ENCODE measurements at places on chromosomes 11 and 22. TPM values are rescaled to one million over a fixed set of nuclear protein-coding genes. Genes with fewer than 3 reads are reported as not detected.

DNA sequence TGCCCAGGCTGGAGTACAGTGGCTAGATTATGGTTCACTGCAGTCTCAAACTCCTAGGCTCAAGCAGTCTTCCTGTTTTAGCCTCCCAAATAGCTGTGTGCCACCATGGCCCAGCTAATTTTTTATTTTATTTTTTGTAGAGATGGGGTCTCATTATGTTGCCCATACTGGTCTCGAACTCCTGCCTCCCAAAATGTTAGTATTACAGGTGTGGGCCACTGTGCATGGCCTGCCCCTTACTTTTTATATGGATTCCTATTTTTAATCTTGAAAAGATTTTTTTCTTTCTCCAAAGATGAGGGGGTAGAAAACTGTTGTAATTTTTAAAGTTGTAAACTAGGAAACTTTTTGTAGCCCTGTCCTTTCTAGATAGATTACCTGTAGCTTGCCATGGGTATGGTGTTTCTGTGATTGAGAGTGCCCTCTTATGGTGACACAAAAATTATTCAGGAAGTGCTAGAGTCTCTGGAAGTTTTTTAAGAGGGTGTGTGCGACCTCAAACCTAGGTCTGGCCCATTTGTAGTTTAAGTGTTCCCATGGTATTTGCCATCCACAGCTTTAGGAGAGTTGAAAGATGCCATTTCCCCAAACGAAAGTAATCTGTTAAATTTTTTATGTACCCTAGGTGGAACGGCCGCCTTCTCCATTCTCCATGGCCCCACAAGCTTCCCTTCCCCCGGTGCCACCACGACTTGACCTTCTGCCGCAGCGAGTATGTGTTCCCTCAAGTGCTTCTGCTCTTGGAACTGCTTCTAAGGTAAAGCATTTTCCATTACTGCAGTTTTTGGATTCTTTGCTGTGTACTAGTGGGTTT lies 32.4 kb downstream of the MCAM start:
- H3K36me3 ChIP-seq = no peaks in the 10 kb centered on the region
- no peaks in the 10 kb centered on the region for H3K4me1 ChIP-seq
- no peak for DNase-seq
- no peak overlapping the region for H3K4me3 ChIP-seq
- no peaks in the 10 kb centered on the region for H3K27me3 ChIP-seq
- H3K27ac ChIP-seq = no peak overlapping the region

The H19 gene
- 211 TPM for total RNA-seq

DNA sequence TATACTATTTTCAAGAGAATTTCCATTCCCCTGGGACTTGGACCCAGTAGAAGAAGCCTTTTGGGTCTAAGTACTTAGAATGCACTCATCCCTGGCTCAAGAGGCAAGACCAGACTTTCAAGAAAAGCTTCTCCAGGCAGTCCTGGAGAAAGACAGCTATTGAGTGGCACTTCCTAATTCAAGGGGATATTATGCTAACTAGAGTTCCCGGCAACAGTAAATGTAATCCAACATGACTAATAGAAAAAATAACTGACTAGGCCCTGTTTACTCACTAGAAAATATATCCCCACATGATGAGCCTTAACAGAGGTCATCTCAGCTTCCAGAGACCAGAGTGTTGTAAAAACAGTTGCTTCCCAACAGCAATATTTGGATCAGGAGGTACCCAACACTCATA lies 47.2 kb upstream of the AKIP1 start:
- H3K27me3 ChIP-seq = no peaks in the 10 kb centered on the region
- no peak for DNase-seq
- no peak overlapping the region for H3K4me3 ChIP-seq
- H3K36me3 ChIP-seq = no peaks in the 10 kb centered on the region

The PDGFB gene
- 3.1 TPM for total RNA-seq

DNA sequence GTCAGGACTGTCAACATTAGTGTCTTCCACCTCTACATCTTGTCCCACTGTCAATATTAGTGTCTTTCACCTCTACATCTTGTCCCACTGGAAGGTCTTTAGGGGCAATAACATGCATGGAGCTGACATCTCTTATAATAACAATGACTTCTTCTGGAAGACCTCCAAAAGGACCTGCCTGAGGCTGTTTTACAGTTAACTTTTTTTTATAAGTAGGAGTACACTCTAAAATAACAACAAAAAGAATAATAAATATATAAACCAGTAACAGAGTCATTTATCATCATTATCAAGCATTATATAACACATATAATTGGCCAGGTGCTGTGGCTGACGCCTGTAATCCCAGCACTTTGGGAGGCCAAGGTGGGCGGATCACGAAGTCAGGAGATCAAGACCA lies 57.5 kb downstream of the PAK1 start:
- no peaks in the 10 kb centered on the region for H3K27me3 ChIP-seq
- no peaks in the 10 kb centered on the region for H3K36me3 ChIP-seq
- no peak overlapping the region for H3K4me3 ChIP-seq
- peaks cover 6% of the 10 kb centered on the region for H3K4me1 ChIP-seq

DNA sequence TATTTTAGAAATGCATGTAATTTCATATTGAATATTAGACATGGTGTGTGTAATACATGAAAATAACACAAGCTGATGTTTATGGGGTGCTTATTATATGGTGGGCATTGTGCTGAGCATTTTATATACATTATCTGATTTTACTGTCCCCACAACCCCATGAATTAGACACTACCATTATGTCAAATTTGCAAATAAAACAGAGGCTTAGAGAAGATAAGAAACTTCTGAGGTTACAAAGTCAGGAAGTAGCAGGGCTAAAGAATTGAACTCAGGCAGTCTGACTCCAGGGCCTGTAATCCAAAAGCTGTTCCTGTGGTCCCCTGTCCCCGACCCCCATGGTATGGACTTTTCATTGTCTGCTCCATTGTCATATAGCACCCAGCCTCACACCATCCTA lies 49.4 kb upstream of the NAV2 start:
- no peak overlapping the region for H3K4me3 ChIP-seq
- DNase-seq = no peak
- H3K4me1 ChIP-seq = peaks cover 12% of the 10 kb centered on the region
- H3K27ac ChIP-seq = no peak overlapping the region

- no peaks in the 10 kb centered on the region for H3K36me3 ChIP-seq
- no peak overlapping the region for H3K4me3 ChIP-seq
- no peaks in the 10 kb centered on the region for H3K27me3 ChIP-seq
- H3K4me1 ChIP-seq = no peaks in the 10 kb centered on the region
- DNase-seq = no peak
Observed at GRCh38 chr22:23361676-23362075, 181.4 kb downstream of the BCR start.

The ACR gene
- 0.68 TPM for total RNA-seq

DNA sequence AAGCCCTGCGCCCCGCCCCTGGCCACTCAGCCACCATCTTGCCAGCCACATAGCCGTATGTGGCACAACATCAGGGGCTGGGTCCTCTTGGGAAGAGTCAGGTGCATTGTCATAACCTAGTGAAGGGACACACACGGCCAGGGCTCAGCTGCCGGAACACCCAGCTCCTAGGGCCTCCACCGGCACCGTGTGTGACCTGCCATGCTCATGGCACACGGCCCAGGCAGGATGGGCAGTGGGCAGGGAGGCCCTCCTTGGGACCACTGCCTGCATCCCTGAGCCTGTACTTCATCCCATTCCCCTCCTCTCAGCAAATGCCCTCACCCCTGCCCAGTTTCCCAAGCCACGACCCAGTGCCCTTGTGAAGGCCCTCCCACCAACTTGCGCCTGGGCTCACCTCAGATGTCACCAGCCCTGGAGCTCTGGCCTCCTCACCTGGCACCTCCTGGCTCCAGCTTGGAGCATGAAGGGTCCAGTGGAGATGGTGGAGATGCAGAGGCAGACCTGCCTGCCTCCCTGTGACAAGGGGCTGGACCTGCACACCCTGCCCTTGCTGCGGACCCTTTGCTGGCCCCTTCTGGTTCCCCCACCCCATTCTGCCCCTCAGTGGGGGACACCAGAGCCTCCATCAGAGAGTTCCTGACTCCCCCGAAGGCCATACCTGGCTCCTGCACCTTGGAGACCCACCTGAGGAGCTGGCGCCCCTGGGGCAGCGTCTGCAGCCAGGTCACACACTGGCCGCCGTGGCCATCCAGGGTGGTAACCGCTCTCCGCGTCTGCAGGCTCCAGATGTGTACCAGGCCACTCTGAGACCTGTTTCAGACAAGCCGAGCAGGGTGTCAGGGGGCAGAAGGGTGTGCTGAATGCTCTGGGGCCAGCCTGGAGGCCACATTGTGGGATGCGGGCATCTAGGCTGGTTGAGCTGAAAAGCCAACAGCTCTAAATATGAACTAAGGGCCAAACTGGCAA lies 34.5 kb downstream of the GNB1L start:
- H3K27me3 ChIP-seq = no peaks in the 10 kb centered on the region
- H3K4me1 ChIP-seq = no peaks in the 10 kb centered on the region
- H3K4me3 ChIP-seq = no peak overlapping the region

The FOLH1 gene
- 1.1 TPM for total RNA-seq
